ENCODE measurements at places on chromosomes 12 and 14.

GRCh38 chr12:103680591-103681141 is 93.6 kb downstream of the STAB2 start:
- no peak for DNase-seq

DNA sequence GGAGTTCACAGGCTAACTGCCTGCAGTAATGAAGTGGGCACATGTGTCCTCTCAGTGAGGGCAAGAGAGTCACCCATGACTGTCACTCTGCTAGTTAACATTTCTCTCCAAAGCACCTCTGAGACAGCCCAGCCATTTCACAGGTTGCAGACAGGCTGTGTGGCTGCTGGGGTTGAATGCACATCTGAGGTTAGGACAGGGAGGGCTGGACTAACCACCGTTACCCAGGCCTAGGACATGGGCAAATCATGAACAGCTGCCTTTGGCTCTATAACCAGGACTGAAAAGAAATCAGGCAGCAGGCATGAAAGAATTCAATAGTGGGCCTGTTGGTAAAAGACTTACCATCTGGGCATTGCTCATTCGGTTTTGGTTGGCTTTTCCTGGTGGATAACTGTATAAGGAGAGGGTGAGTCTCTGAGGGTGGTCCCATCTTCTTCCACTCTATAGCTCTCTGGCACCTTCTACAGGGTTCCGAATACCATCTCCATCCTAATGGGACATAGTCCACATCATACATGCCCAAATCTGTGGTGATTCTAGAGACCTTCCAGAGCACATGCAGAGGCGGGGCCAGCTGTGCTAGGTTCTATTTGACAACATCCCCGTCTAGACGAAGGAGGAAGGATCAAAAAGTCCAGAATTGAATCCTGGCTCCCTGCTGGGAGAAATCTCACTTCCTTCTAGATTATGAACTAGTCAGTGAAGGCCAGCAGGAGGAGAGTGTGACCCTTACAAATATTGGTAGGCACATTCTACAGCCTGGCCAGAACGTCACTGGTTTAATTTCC is 10.8 kb downstream of the CRACR2A start:
- no peak for DNase-seq

- no peak for DNase-seq
Observed at GRCh38 chr14:53890611-53891101, 66.0 kb downstream of the BMP4 start.

GRCh38 chr12:12366701-12367481 is 10.0 kb downstream of the BORCS5 start:
- DNase-seq = no peak

- no peak for DNase-seq
Observed at GRCh38 chr12:21456291-21456780, 18.9 kb downstream of the PYROXD1 start.

DNA sequence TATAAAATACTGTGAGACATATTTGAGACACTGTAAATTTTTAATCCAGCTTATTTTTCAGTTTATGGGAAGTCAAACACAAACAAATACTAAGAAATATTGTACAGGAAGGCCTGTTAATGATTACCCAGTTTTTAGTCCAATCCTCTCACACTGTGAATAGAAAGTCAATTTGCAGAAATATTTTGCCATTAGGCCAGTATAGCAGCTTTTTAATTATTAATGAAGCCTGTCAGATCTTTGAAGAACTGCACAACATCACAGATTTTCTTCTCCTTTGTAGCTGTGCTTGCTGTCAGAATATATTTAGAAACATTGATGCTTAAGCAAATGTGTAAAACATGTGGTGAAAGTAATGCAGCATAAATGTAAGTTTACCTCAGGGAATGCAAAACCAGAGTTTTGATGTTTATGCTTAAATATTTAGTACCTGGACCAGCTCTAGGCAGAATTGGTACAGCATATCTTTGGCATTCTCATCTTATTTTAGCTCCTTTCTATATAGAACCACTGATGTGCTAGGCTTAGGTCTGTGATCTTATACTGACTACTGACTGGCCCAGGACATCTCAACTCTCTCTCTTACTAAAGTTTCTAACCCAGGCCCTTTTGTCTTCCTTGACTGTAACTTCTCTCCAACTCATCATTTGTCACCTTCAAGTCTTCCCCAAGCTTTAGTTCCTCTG is 230.8 kb upstream of the NAV3 start:
- DNase-seq = no peak

- peak; percentile 94 for DNase-seq
Observed at GRCh38 chr12:67981287-67982162, 7.7 kb upstream of the IFNG-AS1 start.

GRCh38 chr14:49218436-49219092 is 367.6 kb downstream of the RPS29 start:
- DNase-seq = no peak

GRCh38 chr12:30753233-30753632 is 1.5 kb downstream of the CAPRIN2 start:
- peak; percentile 57 for DNase-seq

DNA sequence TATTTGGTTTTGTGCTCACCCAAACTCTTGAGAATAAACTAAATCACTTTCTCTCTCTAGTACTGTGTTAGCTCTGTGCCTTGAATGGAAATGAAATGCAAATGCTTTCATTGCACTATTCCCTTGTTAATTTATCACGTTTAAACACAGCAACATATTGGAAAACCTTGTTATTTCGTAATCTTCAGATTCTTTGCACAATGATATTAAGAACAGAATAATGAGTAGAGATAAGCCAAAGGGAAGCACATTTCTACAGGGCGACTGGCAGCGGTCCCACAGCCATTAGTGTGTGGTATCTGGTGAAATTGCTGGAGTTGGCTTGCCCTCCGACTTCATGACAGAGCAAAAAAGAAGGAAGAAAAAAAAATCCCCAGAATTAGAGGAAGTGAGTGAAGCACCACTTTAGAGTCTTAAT is 166.1 kb upstream of the E2F7 start:
- DNase-seq = peak; percentile 84

- no peak for DNase-seq
Observed at GRCh38 chr12:6975297-6976032, 4.8 kb downstream of the EMG1 start.

DNA sequence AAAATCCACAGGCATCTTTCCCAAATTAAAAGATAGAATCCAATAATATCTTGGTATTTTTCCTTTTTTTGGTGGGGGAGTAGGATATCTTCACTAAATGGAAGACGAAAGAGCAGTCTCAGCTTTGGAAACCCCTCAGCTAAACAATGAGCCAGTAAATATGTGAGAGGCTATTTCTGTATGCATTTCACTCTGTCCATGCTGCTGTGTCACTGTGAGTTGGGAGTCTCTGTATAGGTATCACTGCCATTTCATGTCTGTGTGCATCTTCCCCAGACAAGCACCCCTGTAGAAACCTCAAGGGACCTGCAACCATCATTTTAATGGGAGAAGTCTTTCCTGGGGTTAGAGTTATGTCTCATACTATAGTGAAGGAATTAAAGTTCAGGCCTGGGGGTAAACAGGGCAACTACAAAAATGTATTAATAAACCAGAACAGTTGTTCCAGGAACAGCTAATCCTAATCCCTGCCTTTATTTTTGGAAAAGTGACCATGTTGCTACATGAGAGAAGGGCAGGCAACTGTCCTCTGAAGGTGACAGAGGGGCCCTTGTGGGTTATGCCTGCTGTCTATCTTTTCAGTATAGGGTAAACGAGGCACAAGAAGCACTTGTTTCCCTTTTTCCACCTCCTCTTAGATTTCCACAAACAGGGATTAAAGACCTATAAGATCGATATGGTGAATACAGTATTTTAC is 11.3 kb upstream of the STAC3 start:
- DNase-seq = no peak

DNA sequence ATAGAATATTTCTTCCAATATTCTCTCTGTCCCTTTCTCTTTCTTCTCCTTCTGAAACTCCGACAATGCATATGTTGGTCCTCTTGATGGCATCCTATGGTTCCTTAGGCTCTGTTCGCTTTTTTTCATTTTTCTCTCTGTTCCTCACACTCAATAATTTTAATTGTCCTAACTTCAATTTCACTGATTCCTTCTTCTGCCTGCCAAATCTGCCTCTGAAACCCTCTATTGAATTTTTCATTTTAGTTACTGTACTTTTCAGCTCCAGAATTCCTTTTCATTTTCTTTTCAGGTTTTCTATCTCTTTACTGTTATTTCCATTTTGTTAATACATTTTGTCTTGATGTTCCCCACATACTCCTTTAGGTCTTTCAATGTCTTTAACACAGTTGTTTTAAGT is 67.0 kb upstream of the TTC7B start:
- DNase-seq = no peak

- DNase-seq = peak; percentile 97
Observed at GRCh38 chr14:58898655-58899316, 261.0 kb downstream of the DACT1 start.

GRCh38 chr12:48978291-48978740 is at the start of gene WNT1:
Gene WNT1 (plus strand): TSS chr12:48978322. CDS start chr12:48978651, 329 bp downstream.
- no peak for DNase-seq

GRCh38 chr12:88876857-88877256 is 296.6 kb upstream of the KITLG start:
- peak; percentile 52 for DNase-seq

GRCh38 chr14:94334872-94335271 is 11.7 kb upstream of the SERPINA6 start:
- DNase-seq = no peak

DNA sequence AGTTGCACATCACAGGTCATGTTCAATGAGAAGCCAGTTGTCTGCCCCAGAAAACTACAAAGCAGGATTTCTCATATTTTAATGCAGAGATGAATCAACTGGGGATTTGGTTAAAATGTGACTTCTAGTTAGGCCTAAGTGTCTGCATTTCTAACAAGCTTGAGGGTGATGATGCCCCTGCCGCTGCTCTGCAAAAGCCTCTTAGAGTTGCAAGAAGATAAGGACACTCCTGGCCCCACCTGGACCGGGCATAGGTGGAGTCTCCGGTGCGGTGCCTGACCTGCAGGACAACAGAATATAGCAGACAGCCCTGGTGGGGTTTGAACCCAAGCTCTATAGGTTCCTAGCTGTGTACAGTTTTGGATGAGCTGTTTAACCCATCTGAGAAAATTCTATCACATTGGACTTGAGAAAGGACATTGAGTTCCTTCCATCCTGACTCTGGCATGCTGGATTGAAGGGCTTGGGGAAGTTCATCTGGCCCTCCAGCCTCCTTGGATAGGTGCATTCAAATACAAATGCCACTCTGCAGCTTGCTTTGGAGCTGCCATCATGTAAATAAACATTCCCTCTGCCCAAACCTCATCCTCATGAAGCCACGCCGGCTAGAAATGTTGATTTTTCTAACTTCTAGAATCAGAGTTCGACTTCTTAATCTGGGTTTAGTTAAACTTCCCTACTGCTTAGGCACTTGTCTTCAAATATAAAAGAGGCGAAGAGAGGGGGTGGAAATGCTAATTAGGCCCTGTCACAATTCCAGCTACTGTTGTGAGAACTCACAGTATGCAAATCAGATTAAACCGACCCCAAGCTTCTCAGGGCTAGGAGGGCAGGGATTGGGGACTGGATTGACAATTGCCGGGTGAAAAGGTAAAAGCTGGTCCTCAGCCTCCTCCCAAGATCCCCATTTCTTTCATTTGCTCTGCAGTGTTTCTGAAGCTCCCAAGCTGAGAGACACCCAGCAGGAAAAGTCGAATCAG is 1225.6 kb downstream of the VRK1 start:
- no peak for DNase-seq

GRCh38 chr12:79688376-79689060 is 2.2 kb downstream of the PAWR start:
- DNase-seq = peak; percentile 29

- DNase-seq = peak; percentile 93
Observed at GRCh38 chr14:28661171-28661772, 105.3 kb upstream of the FOXG1 start.

GRCh38 chr12:126210448-126210847 is 1145.2 kb downstream of the AACS start:
- DNase-seq = no peak

DNA sequence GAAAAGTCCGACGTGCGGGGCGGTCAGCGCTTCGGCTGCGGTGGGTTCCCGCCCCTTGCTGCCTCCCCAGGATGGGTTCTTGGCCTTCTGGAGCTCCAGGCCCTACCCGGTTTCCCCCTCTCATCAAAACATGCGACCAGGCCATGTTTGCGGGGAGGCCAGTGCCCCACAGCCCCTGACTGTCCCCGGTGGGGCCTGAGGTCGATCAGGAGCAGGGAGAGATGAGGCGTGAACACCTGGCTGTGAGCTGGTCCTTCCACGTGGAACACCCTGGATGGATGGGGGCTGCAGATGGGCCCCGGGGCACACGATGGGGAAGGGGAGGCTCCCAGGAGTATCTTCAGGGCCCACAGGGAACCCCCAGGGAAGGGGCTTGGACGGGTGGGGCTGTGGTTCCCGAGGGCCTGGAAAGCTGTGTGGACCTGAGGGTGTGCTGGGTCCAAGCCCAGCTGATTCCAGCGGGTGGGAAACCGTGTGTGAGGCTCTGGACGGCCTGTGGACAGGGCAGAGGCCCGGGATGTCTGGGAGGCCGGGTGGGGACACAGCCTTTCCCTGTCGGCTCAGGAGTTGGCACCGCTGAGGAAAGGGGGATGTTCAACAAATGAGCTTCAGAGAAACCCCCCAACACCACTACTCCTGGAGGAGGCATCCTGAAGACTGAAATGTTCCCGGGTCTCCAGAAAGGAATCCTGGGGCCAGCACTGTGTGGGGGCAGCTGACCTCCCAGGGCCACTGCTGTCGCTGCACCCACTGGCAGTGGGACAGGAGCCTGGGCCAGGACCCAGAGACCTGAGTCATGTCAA is 187.0 kb upstream of the C14orf180 start:
- no peak for DNase-seq

DNA sequence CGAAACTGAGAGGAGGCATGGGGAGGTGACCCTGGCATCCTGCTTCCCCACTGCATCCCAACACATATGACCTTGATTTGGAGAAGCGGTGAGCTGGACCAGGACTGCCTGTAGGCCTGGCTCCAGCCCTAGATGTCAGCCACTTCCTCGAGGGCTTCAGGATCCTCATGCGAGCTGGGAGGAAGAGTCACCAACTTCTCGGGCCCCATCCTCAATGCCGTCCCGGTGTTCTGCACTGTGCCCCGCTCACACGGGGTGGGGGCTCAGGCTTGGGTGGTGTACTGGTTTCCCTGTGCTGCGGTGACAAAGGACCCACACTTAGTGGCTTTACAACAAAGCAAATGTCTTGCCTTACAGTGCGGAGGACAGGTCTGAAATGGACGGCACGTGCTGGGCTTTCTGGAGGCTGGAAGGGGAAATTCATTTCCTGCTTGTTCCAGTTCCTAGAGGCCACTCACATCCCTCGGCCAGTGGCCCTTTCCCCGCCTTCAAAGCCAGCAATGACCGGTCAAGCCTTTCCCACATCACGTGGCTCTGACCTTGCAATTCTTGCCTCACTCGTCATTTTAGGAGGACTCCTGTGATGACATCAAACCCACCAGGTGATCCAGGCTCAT is 298.1 kb upstream of the RTL1 start:
- no peak for DNase-seq

DNA sequence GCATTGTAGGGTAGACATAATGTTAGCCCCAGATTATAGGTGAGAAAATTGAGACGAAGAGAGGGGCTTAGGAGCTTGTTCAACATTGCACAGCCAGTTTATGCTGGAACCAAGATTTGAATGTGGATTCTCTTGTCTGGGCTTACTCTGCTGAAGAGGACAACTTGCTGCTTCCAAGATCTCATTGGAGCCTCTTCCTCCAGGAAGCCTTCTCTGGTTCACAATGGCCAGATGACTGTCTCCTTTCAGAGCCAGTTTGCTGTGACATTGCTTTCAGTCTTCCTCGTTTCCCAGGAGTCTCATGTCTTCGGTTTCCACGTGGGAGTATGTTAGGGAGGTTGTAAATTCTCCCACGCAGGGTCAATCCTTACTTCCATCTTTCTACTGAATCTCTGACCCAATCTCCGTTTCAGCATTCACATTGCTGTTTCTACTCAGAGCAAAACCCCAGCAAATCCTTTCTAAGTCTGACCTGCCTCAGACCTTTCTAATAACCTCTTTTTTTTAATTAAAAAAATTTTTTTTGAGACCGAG is 62.2 kb upstream of the LHX5 start:
- no peak for DNase-seq
